GM23338 (cell line): ENCODE measurements at places on chromosomes 1 and 21. TPM values are rescaled to one million over a fixed set of nuclear protein-coding genes. Genes with fewer than 3 reads are reported as not detected.

- DNase-seq: no peak
Observed at GRCh38 chr1:2299131-2299627, 71.1 kb downstream of the SKI start.

GRCh38 chr1:230208619-230209261 lies 141.7 kb downstream of the GALNT2 start:
- DNase-seq: no peak

The CACNA1S gene
- total RNA-seq: 0.03 and 0.04 TPM in 2 replicates

The KRTAP10-3 gene
- not detected in 2 replicates for total RNA-seq

The FAM151A gene
- total RNA-seq: 0.10 TPM in 1 of 2 replicates, not detected in the other
